ENCODE measurements at places on chromosomes 2 and 18. TPM values are rescaled to one million over a fixed set of nuclear protein-coding genes. Genes with fewer than 3 reads are reported as not detected.

DNA sequence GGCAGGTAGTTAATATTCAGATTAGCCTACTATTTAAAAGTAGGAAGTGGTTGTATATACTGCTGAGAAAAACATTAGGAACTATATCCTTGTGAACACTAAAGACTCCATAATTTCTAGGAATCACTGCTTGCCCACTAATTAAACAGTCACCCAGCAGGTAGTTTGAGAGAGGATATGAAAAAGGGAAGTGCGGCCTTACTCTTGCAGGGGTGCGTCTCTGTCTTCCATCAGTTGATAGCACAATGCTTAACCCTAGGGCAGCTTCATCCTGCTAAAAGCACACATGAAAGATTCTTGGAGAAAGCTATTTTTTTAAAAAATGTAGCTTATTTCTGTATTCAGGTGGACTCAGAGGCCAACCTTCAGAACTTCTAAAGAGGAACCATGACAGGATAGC, 53.1 kb upstream of the ATP5MC3 start:
- DNase-seq: no peak

DNA sequence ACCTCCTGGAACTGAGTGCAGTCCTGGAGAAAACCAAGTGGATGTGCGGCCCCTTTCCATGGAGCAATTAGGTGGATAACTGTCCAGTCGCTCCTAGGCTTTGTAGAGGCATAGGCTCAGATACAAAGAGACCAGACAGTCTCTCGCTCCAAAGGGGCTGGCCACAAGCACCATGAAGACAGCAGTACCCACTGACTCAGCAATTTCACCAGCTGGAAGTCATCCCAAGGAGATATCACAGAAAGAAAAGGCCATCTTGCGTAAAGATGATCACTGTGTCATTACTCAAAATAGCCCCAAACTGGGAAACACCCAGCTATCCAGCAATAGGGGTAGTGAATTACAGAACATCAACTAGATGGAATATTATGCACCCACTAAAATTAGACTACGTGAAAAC, 161.2 kb downstream of the MSH2 start:
- no peak for DNase-seq

The ALPP gene
- 4.9 TPM for total RNA-seq

DNA sequence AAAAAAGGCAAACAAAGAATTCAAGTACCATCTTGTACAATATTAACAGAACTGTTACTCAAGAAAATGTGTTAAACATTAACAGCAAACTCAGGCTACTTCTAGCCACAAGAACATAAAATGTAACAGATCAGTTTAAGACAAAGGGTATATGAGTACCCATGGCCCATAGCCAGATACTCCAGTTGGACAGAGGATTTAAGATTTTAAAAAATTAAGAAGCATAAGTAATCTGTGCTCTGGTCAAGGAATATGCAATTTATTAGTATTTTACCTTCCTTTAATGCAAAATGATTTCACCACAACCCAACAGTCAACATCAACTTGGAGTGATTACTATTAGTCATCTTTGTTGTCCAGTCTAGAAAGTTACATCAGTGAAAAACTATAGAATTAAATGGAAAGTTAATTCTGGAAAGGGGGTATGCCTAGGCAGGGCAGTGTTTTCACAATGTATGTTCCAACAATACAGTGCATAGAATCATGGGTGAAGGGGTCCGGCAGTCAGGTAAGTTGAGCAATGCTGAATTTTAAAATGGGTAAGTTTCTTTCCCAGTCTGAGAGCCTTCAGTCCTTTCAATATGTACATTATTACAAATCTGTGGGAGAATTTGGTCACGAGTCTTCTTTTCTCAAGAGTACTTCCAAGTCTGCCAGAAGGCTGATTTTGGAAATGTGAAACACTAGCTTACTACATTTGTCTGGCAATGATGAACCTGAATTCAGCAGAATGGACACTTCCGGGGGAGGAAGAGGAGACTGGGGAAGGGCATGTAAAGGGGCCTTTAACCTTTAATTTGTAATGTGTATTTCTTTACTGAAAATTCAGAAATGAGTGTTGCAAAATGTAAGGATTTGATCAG, 34.5 kb downstream of the SFT2D3 start:
- DNase-seq: no peak

GRCh38 chr2:213237251-213237650, 47.0 kb upstream of the SPAG16 start:
- DNase-seq: no peak

Data from Caco-2 (cell line).